ENCODE measurements at places on chromosomes 13 and 19.

- no peak for DNase-seq
These were observed 325.1 kb downstream of the SLC7A1 start for GRCh38 chr13:29270271-29270985.

DNA sequence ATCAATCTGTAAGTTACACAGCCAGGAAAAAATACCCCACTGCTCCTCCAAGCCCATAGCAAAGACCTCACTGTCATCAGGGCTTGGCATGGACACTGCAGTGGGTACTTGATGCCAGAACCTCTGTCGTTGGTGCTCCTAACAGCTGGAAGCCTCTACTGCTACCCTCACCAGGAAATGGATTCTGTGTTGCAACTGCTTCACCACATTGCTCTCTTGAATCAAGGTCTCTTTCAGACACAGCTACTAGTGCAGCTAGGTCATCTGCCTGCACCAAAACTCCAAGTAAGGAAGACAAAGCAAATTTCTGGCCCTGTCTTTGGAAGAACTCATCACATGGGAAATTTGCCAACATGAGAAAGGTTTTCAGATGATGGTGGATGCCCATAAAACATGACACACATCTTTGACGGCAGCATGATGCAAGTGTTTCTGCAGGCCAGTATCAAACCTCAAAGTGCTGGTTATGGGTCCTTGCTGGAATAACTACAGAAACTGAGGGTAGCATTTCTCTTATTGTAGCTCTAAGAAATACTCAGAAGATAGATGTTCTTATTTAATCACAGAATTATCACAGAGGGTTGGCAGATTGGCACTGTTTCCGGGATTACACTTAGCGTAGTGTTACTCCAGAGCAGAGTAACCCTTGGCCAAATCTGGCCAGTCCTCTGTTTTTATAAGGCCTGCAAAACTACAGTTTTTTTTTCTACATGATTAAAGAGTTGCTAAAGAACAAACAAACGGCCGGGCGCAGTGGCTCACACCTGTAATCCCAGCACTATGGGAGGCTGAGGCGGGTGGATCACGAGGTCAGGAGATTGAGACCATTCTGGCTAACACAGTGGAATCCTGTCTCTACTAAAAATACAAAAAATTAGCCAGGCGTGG is 12.9 kb upstream of the PCCA start:
- DNase-seq = no peak

DNA sequence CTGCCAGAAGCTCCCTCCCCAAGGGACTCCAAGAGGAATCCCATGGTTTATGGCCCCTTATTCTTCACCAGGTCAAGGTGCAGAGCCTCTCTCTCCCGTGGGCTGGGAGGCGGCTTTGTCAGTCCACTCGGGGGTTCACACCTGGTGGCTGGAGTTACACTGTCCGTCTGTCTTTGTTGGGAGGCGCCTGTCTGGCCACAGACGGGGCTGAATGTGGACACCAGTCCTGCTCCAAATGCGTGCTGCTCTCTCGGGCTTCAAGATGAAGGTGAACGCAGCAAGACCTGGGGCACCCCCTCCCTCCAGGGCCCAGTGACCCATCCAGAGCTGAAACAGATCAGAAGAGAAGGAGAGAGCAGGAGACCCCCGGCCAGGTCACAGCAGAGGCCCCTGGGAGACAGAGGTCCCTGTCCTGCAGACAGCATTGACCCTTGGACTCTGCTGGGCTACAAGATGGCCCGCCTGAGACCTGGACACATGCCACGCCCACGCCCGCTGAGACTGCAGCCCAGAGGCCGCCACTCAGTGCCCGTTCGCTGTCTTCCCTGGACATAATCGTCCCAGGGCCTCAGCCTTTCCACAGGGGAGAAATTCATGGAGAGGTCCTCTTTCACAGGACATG is 29.9 kb upstream of the TUBGCP3 start:
- DNase-seq = no peak

GRCh38 chr13:108755083-108755482 is 125.7 kb downstream of the MYO16 start:
- DNase-seq = no peak

DNA sequence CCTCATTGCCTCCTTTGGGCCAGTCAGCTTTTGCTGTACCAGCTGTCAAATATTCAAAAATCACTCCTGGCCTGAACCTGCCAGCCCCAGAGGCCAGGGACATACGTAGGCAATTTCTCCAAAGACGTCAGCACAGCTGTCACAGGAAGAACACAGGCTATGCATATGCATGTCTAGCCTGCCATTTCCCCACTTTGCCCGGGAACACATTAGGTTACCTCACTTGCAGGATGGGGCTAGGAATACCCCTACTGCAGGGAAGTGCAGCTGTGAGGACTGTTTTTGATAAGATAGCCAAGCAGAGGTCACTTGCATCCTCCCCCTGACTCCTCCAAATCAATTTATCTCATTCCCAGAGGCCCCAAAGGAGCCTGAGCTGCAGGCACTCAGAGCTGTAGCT is 2.8 kb downstream of the ZNF667 start:
- no peak for DNase-seq

DNA sequence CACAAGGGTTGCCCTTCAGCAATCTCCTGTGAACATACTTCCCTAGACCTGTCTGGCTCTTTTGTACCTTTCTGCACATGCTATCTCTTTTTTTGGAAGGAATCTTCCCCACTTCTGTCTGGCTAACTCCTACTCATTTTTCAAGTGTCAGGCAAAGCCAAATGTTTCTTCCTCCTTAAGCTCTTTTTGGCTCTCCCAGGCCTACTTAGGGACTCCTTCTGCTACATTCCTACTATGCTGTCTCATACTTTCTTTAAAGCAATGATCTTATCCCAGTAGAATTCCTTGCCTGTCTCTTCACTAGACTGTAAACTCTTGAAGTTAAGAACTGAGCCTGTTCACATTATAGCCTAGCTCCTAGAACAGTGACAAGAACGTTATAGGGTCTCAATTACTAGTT is 114.9 kb upstream of the WASF3 start:
- DNase-seq = no peak

- DNase-seq = no peak
These were observed 63.1 kb downstream of the ATP11A start for GRCh38 chr13:112752711-112753541.

GRCh38 chr13:80141123-80141849 is 199.6 kb downstream of the SPRY2 start:
- DNase-seq = no peak

- DNase-seq = no peak
These were observed 501.5 kb downstream of the SUCLA2 start for GRCh38 chr13:47499358-47500150.

DNA sequence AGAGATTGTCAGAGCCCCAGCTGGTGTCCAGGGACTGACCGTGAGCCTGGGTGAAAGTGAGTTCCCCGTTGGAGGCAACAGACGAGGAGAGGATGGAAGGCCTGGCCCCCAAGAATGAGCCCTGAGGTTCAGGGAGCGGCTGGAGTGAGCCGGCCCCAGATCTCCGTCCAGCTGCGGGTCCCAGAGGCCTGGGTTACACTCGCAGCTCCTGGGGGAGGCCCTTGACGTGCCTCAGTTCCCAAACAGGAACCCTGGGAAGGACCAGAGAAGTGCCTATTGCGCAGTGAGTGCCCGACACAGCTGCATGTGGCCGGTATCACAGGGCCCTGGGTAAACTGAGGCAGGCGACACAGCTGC is 1.1 kb upstream of the ELANE start:
- DNase-seq = no peak

- peak; percentile 48 for DNase-seq
These were observed 915 bp downstream of the SHC2 start for GRCh38 chr19:459724-460511.

DNA sequence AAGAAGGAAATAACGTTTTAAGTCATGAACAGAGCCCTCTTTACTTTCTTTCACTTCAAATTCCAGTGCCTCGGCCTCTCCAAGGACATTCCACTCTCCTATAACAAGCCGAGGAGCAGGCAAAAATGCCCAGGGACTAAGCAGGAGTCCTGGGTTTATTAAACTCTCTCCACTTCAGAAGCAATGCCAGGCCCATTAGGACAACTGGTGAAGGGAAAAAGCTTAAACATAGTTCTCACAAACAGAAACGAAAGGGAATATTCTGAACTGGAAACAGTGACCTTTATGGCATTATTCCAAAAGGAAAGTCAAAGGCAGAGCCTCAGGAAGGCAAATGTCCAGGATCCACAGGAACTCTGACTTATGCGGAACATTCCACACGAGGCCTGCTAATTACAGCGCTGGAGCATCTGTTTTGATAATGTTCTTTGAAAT is 30.9 kb upstream of the MED4 start:
- no peak for DNase-seq

DNA sequence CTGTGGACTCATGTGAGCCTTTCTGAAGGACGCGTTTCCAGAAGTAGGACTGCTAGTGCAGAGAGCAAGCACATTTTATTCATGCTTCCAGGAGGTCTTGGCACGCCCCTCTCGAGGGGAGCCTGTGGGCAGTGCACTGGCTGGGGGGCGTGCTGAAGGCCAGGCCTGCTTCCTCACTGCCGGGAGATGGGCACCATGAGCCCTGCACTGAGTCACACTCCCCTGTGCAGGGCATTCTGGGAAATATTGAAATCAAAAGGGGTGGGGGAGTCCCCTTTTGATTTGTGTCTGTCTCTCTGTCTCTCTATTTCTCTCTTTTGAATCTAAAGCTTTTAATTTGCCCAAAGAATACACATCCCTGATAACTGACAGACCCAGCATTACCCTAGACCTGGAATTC is 34.0 kb downstream of the DPF1 start:
- DNase-seq = no peak
